NCI-H2107 (cell line): ENCODE measurements at places on chromosomes 7 and 10.
A peak's percentile ranks its signal among the peaks of the same experiment; 100 is the strongest.

GRCh38 chr7:106166651-106167342, 54.7 kb upstream of the SYPL1 start:
- DNase-seq, result peak; percentile 51

DNA sequence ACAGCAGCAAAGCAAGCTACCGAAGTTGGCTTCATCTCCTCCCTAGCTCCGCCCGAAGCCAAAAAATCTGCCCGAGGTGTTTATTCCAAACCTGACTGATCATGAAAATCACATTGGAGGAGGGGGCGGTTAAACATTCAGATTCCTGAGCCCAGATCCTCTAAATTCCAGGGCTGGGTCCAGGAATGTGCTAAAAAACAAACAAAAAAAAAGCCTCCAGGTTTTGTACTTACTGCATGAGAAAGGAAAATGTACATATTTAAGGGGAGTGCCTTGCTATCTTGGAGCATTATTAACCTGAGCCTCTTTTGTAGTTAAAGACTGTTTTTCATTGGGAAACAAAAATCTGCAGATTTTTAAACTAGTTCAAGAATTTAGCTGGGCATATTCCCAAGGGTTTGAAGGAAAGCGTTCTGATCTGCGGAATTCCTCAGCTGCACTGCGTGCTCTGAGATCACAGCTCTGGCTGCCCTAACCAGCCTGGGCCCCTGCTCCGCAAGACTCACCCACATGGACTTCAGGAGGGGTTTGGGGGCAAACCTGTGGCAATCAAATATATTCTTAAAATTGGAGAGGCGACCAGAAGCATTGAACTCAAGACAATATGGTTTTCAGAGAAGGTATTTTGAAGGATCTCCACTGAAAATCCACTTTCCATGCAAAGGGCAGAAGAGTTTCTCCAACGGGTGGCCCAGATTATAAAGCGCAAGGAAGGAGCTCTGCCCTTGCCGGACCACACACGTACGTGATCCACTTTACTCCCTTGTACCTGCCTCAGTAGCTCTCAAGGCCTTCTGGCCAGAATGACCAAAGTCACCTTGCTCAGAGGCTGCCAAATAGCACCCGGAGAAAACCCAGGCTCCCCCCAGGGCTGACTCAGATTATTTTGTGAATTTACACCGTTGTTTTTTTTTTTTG, 10.0 kb upstream of the TNS3 start:
- DNase-seq, result no peak

DNA sequence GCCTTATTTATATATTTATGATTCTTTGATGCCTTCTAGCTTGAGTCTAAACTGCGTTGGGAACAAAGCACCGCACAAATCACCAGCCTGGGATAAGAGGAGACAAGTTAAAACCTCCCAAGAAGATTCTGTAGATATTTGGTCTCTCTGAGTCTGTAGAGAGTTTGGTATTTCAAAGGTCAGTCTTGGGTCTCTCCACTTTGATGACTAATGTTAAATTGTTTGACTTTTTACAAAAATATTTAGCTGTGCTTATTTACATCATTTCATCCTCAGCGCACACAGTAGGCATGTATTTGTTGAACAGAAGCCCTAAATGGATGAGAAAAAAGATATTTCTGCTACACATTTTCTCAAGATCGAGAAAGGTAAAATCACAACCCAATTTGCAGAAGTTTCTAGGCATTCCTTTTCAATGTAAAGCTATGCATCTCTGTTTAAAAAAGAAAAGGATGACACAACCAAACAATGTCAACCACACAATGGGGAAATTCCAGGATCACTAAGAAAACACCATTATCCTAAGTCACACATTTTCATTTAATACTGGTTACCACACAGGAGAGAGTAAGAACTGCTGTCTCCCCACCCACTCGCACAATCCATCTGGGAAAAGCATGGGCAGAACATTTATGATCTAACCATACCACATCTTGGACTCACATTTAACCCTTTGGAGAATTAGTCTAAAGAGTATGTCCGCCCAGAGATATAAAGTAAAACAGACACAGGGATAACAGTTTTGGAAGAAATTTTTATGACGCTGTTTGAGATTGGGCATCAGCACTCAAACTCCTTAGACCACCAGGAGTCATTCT, 4.4 kb downstream of the CDK6 start:
- no peak for DNase-seq

DNA sequence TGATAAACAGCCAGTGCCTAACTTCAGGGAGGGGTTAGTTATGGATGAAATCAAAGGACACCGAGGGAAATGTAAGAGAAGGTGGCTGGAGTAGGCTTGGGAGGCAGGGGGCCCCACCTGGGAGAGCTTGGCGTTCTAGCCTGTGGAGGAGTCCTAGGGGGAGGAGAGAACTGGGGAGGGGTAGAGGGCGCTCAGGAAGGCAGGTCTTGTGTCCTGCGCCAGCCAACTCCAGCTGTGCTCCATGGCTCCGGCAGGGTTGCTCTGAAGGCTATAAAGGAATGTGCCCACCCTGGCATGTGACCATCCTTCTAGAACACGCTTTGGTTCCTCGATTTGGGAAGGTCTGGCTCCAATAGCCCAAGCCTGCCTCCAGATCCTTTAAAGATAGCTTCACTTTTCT, 96.3 kb downstream of the SEC61G start:
- no peak for DNase-seq

DNA sequence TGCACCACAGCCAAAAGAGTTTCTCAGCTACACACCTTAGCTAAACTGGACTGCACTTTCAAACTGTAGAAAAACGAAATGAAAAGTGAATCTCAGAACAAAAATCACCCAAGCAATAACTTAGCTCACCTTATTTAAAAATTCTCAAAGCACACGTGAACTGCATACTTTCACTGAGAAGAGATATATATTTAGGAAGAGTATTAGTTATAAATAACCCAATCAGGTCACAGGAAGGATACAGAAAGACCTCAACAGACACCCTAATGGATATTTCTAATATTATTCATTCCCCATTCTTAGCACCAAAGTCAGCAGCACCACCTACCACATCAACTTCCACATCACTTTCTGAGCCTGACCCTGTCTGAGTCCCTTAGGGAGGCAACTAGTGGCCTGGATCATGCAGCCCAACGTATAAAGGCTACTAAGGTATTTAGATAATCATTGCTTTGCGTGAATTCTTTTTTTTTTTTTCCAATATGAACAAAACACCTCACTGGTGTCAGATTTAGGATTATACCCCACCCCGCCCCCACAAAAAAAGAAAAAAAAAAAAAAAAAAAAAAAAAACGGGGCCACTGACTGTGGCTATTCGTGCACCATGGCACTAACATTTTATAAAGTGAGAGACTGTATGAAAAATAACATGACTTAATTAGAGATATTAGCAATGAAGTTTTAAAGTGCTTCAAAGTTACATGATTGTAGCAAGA, 2.6 kb downstream of the ABI1 start:
- DNase-seq, result no peak

GRCh38 chr10:3127921-3128320, 44.7 kb downstream of the PITRM1 start:
- no peak for DNase-seq

DNA sequence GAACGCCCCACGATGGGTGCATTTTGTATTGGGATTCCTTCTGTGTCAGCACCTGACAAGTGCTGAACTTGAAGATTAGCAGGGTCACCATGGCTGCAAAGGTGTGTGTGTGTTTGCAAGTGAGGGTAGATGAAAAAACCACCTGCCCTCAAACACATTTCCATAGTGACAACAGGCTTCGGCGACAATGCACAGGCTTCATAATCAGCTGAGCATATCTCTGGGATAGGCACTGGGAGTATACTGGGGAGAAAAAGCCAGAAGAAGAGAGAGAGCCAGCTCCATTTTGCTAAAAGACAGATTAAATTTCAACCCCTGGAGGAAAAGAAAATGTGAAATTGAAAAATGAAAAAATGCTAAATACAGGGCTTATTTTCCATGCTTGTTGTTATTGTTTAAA, 656.1 kb downstream of the INHBA start:
- no peak for DNase-seq

DNA sequence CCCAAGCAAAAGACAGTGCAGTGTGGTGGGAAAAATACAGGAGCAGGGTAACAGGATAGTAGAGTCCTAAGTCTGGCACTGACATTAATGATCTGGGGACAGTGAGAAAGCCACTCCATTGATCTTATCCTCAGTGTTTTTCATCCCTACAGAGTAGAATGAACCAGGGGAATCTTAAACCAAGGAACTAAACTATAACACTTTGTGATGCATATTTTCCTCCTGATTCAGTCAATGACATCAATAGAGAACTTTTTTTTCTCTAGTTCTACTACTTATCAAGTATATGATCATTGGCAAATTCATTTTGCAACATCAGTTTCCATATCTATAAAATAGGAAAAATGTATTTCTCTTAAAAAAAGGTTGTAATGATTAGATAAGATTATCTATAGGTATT, 151.1 kb downstream of the TMEM26 start:
- no peak for DNase-seq

GRCh38 chr10:18551473-18551872, 99.9 kb downstream of the NSUN6 start:
- no peak for DNase-seq

DNA sequence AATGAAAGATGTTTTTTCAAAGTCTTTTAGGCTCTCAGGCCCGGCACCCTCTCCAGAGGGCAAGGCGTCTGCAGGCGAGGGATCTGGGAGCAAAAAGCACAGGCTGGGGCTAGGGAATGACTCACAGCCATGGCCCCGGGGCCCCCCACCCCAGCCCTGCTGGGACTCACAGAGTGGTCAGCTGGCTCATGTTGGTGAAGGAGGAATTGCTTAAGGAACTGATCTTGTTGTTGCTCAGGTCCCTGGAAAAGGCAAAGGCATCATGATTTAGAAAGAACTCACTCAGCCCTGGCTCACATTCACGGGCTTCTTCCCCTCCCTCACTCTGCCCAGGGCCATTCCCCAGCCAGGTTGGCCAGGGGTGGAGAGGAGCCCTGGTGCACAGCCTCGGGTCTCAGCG, 151.5 kb downstream of the SLIT1 start:
- DNase-seq, result no peak
